ENCODE measurements at places on chromosomes 4 and X. TPM values are rescaled to one million over a fixed set of nuclear protein-coding genes. Genes with fewer than 3 reads are reported as not detected.

Gene ZNF157
- polyA plus RNA-seq = not detected

Gene PPARGC1A
- 4.8 TPM for polyA plus RNA-seq

Gene PNCK
- polyA plus RNA-seq = 1.4 TPM

Gene MEPE
- not detected for polyA plus RNA-seq

Gene TMPRSS11A
- 0.01 TPM for polyA plus RNA-seq

Gene GPRIN3
- 1.4 TPM for polyA plus RNA-seq

Gene TCEAL6
- not detected for polyA plus RNA-seq

Gene UGT2B17
- 229 TPM for polyA plus RNA-seq

Gene FAM47E
- polyA plus RNA-seq = 24.7 TPM

Gene ADH1C
- 185 TPM for polyA plus RNA-seq

Gene MTTP
- polyA plus RNA-seq = 429 TPM

Gene GLOD5
- polyA plus RNA-seq = 56.1 TPM

Gene OPRPN
- polyA plus RNA-seq = not detected

Gene MAGEA2
- polyA plus RNA-seq = not detected

Gene TMEM31
- polyA plus RNA-seq = not detected

Gene CD38
- polyA plus RNA-seq = 1.6 TPM

Gene KLHL2
- polyA plus RNA-seq = 7.8 TPM

Gene PSAPL1
- not detected for polyA plus RNA-seq

Gene COPS4
- 23.5 TPM for polyA plus RNA-seq

Gene FGFR3
- 35.7 TPM for polyA plus RNA-seq

Gene SLC10A6
- polyA plus RNA-seq = 1.1 TPM

Gene ZNF81
- 0.54 TPM for polyA plus RNA-seq

Gene G3BP2
- 44.1 TPM for polyA plus RNA-seq

Gene HSFX3
- polyA plus RNA-seq = not detected

Gene OR13H1
- not detected for polyA plus RNA-seq

Gene TRIM61
- not detected for polyA plus RNA-seq

Gene CXXC4
- polyA plus RNA-seq = 15.3 TPM

Gene NPNT
- polyA plus RNA-seq = 83.8 TPM

Gene SLIT2
- 0.22 TPM for polyA plus RNA-seq

Gene HOPX
- 11.9 TPM for polyA plus RNA-seq

Gene UBE2D3
- 173 TPM for polyA plus RNA-seq

Gene SRPX
- 4.9 TPM for polyA plus RNA-seq

Gene GIMD1
- polyA plus RNA-seq = not detected

Gene GALNTL6
- 0.31 TPM for polyA plus RNA-seq

Gene FGF5
- polyA plus RNA-seq = not detected

Gene DCLK2
- 1.9 TPM for polyA plus RNA-seq

Gene KCNE5
- polyA plus RNA-seq = not detected

Gene RPS6KA6
- 3.5 TPM for polyA plus RNA-seq

Gene PPEF2
- not detected for polyA plus RNA-seq

Gene PDCL2
- not detected for polyA plus RNA-seq

Gene MAGEH1
- 26.7 TPM for polyA plus RNA-seq

Gene DSPP
- not detected for polyA plus RNA-seq

Gene TCEAL1
- polyA plus RNA-seq = 33.0 TPM

Gene SAT1
- 1,273 TPM for polyA plus RNA-seq

Gene SSX3
- polyA plus RNA-seq = not detected

Gene HPGD
- 215 TPM for polyA plus RNA-seq

Gene ARL13A
- not detected for polyA plus RNA-seq

Gene RIPPLY1
- polyA plus RNA-seq = 0.07 TPM

Gene CENPI
- polyA plus RNA-seq = 0.45 TPM

Gene PRR32
- polyA plus RNA-seq = not detected

Gene SPATA18
- 1.1 TPM for polyA plus RNA-seq

Gene CT45A5
- polyA plus RNA-seq = not detected

Gene GUCY2F
- not detected for polyA plus RNA-seq

Gene SYNPO2
- 25.3 TPM for polyA plus RNA-seq

Gene HDX
- 0.27 TPM for polyA plus RNA-seq

Gene KIAA1210
- 0.07 TPM for polyA plus RNA-seq

Gene CLGN
- polyA plus RNA-seq = 0.38 TPM

Gene MAGEB10
- not detected for polyA plus RNA-seq

Gene FAM9C
- not detected for polyA plus RNA-seq

Measured in small intestine (tissue), 16 donors.